ENCODE measurements at places on chromosomes 6 and 20. TPM values are rescaled to one million over a fixed set of nuclear protein-coding genes. Genes with fewer than 3 reads are reported as not detected.

GRCh38 chr6:112910256-112910655 is 563.1 kb downstream of the RFPL4B start:
- DNase-seq, result no peak

GRCh38 chr6:139572001-139572400 is 197.6 kb upstream of the CITED2 start:
- no peak for DNase-seq

DNA sequence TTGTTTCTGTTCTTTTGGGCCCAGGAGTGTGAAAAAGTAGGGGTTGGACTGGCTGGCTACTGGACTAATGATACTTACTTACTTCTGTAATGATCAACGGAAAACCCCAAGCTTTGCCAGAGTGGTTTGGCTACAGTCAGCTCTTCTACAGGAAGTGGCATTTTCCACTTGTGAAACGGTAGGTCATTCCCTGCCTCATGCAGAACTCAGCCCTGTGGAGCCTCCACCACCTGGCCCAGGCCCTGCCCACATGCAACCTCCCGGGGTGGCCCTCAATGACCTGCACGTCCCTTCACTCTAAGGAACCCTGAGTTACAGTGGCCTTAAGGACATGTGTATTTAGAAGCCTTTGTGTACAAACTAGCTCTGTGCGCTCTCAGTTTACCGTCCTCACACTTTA is 140.4 kb downstream of the DTNBP1 start:
- no peak for DNase-seq

DNA sequence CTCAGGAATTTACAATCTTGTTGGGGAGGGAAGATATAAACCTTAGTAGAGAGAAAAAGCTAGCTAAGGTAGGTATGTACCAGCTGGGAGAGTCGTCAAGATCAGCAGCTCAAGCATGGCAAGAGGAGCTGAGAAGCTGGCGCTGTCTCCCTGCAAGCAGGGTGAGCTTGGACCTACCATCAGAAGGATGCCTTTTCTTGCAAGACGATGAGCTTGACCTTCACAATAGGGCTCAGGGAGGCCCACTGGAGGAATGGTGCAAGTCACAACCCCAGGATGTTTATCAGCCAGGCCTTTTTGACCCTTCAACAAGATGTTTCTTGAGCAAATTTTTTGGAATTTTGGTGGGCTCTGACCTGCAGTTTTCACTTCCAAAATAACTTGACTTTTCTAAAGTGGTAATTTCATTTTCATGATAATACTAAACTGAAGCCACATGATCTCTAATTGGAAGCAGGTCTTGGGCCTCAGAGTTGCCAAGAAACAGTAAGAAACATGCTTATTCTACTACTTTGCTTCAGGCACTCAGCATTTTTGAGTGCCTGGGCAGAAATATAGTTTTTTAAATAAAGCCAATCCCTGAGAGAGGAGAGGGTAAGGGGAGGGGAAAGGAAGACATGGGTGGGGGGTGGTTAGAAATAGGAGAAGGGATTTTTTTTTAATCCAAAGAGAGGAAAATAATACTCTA is 258.1 kb downstream of the CLIC5 start:
- DNase-seq, result no peak

Gene HLA-DRB1
- not detected for polyA plus RNA-seq

Data from SK-N-SH (cell line).